Cerebellum (tissue), 4 donors: ENCODE measurements at places on chromosomes 11 and 22. TPM values are rescaled to one million over a fixed set of nuclear protein-coding genes. Genes with fewer than 3 reads are reported as not detected.

ASCL2 gene
- 1.7 TPM for total RNA-seq

SYT13 gene
- 62.3 TPM for total RNA-seq

HMOX1 gene
- total RNA-seq = 4.3 TPM

DNA sequence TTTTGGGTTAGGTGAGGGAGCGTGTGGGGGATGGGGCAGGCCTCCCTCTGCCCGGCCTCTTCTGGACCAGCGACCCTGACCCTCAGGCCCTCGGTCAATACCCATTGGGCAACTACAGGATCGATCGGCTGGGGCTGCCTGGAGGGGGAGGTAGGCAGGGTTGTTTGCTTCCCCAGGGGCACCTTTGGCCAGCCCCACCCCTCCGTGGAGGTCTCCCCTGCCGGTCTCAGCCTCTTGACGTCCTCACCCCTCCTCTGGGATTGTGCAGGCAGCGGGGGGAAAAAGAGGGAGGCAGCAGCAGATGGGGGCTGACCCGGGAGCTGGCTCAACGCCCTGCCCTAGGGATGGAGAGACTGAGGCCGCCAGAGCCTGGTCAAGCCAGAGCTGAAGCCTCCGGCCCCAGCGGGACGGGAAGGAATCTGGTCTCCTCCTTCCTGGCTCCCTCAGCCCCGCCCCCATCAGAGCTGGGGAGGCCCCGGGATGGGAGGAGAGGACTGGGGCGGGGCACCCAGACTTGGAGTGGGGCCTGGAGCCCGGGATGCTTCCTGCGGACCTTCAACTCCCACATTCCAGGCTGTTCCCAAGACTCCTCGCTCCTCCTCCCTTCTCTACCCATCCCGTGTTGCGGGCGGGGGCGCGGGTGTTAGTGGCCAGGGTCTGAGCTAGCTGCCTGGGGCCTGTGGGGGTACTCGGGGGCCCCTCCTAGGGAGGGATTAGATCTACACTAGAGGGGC is 14.4 kb upstream of the CDC42EP1 start:
- DNase-seq = peak; percentile 30

GRCh38 chr11:64694821-64695365 is 28.1 kb downstream of the NRXN2 start:
- no peak for DNase-seq

DNA sequence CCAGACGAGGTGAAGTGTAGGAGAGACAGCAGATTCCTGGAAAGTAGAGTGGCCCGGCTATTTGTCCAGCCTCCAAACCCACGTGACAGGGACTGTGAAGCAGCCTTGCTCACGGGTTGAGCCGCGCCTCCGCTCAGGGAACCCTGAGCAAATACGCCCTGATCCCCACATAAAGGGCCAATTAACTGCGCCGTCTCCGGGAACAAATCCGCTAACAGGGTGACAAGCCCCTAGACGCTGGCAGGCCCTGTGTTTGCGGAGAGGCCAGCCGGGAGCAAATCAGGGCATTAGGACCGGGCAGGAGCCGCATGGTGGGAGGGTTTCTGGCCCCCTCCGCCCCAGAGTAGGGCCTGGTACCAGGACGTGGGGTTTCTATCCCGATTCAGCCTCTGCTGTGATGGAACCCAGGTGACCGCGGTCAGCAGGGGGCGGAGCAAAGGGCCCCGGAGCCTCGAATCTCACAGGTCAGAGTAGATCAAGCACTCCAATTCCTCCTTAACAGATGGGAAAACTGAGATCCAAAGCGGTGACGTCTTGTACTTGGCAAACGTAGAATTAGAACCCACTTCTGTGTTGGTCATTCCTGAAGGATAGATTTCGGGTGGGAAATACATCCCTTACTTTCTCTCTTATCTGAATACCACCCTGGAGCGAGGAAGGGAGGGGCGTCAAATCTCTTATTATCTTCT is 2.0 kb upstream of the ROBO3 start:
- DNase-seq = peak; percentile 47
